ENCODE measurements at places on chromosomes 13 and 19.
A peak's percentile ranks its signal among the peaks of the same experiment; 100 is the strongest.

DNA sequence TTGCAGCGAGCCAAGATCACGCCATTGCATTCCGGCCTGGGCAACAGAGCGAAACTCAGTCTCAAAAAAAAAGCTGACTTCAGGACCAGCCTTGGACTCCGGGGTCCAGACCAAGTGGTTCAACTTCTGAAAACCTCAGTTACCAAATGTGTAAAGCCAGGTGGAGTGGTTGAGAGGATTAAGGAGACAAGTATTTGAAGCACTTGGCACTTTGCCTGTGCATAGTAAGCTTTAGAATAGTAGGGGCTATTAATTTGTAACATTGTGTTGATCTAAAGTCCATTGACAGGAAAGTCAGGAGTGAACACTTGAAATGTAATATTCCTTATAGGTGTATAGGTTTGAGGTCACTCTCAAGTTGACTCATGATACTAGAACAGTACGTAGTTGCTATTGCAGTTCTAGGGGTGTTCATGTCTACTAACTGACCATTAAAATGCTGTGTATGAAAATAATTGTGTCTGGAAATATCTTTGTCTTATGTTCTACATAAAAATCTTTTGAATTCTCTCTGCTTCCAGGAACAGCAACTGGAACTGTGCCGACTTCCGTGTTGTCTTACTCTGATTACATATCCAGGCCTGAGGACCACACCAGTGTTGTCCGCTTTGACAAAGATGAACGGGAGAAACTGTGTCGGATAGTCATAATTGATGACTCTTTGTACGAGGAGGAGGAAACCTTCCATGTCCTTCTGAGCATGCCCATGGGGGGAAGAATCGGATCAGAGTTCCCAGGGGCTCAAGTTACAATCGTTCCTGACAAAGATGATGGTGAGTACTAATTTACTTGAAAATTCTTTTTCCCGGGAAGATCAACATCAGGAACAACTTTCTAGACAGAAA, 97.4 kb downstream of the FREM2 start:
- peak; percentile 93 for DNase-seq

GRCh38 chr13:46662690-46663089, 109.7 kb downstream of the LRCH1 start:
- DNase-seq = no peak

GRCh38 chr19:50820086-50820485, 3.5 kb downstream of the KLK1 start:
- no peak for DNase-seq

DNA sequence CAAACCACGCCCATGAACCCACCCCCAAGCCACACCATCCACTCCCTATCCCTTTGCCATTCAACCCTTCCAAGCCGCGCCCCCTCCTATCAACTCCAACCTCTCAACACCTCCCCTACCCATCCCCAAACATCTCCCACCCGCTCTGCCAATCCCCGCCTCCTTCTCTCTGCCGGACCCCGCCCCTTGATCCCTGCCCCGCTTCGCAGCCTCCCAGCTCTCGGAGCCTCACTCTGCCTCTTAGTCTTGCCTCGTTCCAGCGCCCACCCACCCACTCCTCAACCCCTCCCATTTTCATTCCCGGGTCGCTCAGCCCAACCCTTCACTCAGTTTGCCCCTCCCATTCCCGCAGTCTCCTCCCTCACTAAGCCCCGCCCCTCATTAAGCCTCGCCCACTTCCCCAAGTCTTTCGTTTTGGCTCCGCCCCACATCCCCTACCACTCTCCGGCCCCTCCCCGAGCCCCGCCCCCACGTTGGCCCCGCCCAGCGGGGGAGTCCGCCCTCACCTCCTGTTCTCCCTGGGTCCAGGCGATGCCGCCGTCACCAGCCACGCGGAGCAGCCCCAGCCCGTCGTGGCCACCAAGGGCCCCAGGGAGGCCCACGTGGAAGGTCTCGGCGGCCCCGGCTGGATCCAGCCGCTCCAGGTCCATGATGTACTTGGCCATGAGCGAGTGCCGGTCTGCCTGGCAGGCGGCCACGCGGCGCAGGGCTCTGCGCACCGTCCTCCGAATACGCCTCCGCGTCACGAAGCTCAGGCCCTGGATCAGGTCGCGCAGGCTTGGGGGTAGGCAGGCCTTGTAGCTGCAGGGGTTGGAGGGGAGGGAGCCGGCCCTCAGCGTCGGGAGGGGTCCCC, 5.7 kb downstream of the JAK3 start:
- peak; percentile 78 for DNase-seq

- no peak for DNase-seq
Measured at GRCh38 chr19:16620584-16620983, 7.4 kb downstream of the MED26 start.

All from kidney tubule cell (primary cell).